ENCODE measurements at places on chromosomes 2 and 18. TPM values are rescaled to one million over a fixed set of nuclear protein-coding genes. Genes with fewer than 3 reads are reported as not detected.

SLC9A4 gene
- total RNA-seq, result not detected

TRPM8 gene
- total RNA-seq, result not detected

DLX1 gene
- total RNA-seq, result not detected

DNA sequence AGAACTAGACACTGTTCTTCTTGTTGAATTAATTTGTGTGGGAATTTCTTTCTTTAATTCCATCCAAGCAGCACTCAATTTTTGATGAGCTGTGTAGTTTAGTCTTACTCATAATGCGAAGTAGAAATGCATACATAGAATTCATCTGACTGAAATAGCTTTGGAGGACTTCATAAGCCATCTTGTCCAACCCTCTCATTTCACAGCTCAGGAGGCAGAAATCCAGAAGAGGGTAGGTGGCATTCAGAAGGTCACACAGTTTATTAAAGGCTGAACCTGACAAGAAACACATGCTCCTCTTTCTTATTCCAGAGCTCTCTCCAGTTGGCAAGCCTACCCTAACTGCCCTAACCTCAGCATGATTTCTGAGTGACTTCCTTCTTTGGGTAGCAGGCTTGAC, 169.2 kb upstream of the NOSTRIN start:
- DNase-seq, result no peak

DNA sequence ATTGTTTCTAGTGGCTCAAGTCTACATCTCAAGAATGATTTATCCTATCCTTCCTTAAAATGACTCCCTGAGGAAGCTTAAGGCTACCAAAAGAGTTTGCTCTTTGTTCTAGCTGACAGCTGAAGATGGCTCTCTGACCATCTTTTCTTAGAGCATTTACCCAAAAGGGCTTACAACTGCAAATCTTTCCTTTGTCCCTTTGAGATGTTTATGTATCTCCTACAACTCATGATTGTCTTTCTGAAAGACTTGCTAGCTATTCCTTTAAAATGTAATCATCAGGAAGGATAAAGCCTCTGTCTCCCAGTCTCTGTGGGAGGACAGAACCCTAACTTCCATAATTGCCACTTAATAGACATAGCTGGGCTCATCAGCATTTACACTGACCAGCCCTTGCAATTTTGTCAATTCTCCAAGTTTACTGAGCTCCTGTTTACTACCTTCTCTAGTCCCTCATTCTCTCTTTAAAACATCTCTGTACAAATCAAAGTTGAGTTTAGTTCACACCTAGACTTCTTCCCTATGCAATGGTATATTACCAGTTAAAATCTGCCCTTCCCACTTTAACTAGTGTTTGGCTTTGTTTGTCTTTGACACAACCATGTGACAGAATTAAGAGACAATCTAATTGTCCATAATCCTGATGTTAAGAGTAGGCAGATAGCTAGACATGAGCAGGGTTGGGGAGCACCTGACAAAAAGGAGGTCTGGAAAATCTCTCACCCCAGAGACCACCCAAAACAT, 188.2 kb downstream of the PTH2R start:
- no peak for DNase-seq

DNA sequence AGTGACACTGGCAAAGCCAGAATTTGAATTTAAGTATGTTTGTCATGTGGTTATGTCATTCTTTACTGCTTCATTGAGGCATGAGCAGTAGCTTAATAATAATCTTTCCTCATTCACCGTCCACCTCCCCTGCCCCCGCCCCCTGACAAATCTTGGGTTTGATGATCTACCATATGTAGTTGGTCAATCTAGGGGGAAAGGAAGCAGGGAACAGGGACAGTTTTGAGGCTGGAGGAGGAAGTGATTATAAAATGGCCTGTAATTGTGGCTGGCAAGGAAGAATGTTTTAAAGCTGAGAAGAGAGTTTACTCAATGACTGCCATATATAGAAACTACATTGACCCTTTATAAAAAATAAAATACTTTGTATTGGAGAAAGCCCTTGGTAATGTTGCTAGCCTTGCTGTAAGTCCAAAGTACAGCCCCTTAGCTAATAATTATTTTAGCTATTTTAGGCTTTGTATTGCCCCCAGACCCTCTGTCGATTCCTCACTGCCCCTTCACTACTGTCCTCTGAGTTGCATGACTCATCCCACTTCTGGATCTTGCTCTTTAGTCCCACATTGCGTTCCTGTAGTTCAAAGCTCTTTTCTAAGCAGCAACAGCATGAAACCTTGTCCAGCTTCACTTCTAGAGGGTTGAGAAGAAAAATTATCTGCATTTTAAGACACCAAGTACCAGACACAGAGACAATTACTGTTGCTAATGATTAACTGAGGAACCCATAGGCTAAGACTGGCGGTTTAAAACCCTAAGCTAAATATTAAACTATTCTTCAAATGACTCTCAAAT, 38.4 kb downstream of the PELI1 start:
- DNase-seq, result no peak

GRCh38 chr2:205764270-205764746, 82.0 kb downstream of the NRP2 start:
- DNase-seq, result no peak

DNA sequence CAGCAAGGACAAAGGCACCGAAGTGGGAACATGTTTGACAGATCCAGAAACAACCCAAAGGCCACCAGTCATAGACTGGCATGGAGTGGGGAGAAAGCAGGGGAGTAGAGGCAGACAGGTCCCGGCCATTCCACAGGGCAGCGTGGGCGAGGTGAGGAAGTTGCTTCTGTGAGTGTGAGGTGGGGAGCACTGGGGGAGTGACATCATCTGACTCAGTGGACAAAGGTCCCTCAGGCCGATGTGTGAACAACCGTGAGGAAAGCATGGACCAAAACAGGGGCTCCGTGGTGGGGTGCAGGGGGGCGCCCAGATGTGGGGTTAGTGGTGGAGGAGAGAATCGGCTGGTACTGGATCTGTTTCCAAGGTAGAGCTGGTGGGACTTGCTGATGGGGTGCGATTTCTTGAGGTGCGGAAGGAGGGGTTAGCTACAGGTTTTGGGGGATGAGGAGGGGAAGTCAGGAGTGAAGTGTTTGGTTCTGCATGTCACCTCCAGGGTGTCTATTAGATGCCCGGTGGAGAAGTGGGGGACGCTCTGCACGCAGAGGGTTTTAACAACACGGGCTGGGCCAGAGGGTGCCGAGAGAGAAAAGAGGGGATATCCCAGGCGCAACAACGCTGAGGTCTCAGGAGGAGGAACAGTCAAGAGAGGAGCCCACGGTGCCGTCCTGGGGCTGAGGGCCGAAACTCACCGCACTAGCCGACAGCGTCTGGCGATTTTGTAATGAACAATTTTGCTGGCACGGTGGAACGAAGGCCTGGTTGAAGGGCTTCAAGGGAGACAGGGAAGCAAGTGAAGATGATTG, 2.5 kb upstream of the SFT2D3 start:
- DNase-seq, result no peak
